ENCODE measurements at places on chromosomes 2 and 18.

- DNase-seq, result no peak
- no peak overlapping the region for H3K4me3 ChIP-seq
- H3K36me3 ChIP-seq, result no peaks in the 10 kb centered on the region
- no peak overlapping the region for H3K27ac ChIP-seq
Measured at GRCh38 chr2:137467246-137467862, 496.9 kb upstream of the HNMT start.

- no peak overlapping the region for H3K4me3 ChIP-seq
- no peaks in the 10 kb centered on the region for H3K36me3 ChIP-seq
- DNase-seq, result no peak
Measured at GRCh38 chr2:219030177-219030940, 11.0 kb downstream of the CFAP65 start.

- H3K36me3 ChIP-seq, result no peaks in the 10 kb centered on the region
- no peaks in the 10 kb centered on the region for H3K4me1 ChIP-seq
- no peak overlapping the region for H3K4me3 ChIP-seq
Measured at GRCh38 chr2:17649026-17649425, 104.6 kb downstream of the SMC6 start.

DNA sequence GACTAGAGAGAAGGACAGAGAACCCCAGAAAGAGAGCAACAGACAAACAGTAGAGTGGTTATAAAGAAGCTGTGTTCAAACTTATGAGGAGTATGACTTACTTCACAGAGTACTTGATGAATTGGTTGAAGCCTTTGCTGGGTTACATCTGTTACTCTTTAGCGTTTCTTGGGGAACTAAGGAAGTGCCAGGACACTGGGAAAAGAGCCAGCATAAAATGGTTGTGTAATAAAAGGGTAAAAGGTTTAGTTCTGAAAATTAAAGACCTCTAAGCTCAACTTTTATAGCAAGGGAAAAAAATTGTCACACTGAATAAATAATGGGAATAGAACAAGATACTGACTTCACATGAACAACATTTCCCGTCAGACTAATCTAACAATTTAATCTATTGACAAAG lies 17.0 kb upstream of the STAT4 start:
- no peak overlapping the region for H3K4me3 ChIP-seq
- no peak for DNase-seq
- no peak overlapping the region for H3K27ac ChIP-seq
- no peaks in the 10 kb centered on the region for H3K27me3 ChIP-seq
- no peaks in the 10 kb centered on the region for H3K36me3 ChIP-seq
- peaks cover 2% of the 10 kb centered on the region for H3K4me1 ChIP-seq

DNA sequence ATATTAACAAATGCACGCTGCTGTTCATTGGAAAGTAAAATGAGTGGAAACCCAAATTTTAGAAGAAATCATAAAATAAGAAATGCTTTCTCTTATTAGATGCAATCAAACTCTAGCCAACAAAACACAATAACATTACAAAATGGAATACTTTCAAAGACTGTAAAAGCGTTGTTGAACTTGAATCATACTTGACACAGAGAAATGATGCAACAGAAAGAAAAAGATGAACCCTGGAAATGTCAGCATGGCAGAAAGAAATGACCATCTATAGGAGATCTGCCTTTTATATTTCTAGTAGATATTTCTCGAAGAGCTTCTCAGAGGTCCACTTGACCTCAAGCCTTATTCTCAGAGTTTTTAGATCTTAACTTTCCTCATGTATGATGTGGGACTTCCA lies 170.6 kb upstream of the MEIS1 start:
- no peak overlapping the region for H3K27ac ChIP-seq
- no peaks in the 10 kb centered on the region for H3K36me3 ChIP-seq
- H3K27me3 ChIP-seq, result no peaks in the 10 kb centered on the region
- DNase-seq, result no peak
